ENCODE measurements at places on chromosomes 5 and 9. TPM values are rescaled to one million over a fixed set of nuclear protein-coding genes. Genes with fewer than 3 reads are reported as not detected.

LRRC19 gene
- total RNA-seq: not detected

PFN3 gene
- not detected for total RNA-seq

CSNK1A1 gene
- 254 TPM for total RNA-seq

MCCC2 gene
- total RNA-seq: 71.4 TPM

HTR4 gene
- not detected for total RNA-seq

PCDHGA11 gene
- 8.2 TPM for total RNA-seq

FOXD1 gene
- total RNA-seq: 0.73 TPM

IFNA13 gene
- total RNA-seq: not detected

KYAT1 gene
- total RNA-seq: 30.4 TPM

DNA sequence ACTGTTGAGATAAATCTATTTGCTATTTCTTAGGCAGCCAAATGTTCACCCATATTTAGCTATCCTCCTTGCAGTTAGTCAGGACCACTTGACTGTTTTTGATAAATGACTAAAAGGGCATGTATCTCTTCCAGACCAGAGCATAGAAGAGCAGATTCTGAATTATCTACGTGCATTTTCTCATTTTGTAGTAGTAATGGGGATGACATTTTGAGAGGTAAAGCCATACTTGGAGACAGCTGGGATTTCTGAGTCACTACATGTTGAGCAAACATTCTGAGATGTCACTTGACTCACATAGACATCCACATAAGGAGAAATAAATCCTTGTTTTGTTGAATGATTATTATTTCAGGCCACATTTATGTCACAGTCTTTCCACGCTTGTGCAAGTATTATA, 297.6 kb downstream of the CDH10 start:
- no peaks in the 10 kb centered on the region for H3K36me3 ChIP-seq
- no peaks in the 10 kb centered on the region for H3K4me1 ChIP-seq
- no peak overlapping the region for H3K27ac ChIP-seq
- no peak for DNase-seq

GRCh38 chr9:85453850-85454249, 287.9 kb downstream of the AGTPBP1 start:
- no peak for DNase-seq
- H3K27ac ChIP-seq: no peak overlapping the region
- no peak overlapping the region for H3K4me3 ChIP-seq

DNA sequence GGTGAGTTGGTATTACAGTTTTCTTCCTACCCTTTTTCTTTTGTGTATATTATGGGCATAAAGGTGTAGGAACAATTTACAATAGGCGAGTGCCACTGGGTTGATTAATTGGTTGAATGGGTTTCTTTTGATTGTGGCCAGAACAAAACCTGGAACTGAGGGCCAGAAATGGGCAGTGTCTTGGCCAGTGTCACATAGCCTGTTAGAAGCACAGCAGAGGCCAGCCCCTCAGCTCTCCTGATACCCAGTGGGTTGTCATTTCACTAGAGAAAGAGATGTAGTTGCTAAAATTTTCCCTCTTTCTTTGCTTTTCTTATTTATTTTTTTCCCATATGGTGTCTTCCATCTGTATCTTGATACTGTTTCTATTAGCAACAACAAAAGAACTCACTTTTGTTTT, 38.8 kb upstream of the SEMA6A start:
- no peak overlapping the region for H3K27ac ChIP-seq
- no peak for DNase-seq
- no peaks in the 10 kb centered on the region for H3K36me3 ChIP-seq
- H3K4me1 ChIP-seq: no peaks in the 10 kb centered on the region

- no peak overlapping the region for H3K27ac ChIP-seq
- no peaks in the 10 kb centered on the region for H3K27me3 ChIP-seq
- no peak for DNase-seq
- H3K4me1 ChIP-seq: no peaks in the 10 kb centered on the region
Measured at GRCh38 chr5:43833961-43834360, 231.0 kb downstream of the NNT start.

DNA sequence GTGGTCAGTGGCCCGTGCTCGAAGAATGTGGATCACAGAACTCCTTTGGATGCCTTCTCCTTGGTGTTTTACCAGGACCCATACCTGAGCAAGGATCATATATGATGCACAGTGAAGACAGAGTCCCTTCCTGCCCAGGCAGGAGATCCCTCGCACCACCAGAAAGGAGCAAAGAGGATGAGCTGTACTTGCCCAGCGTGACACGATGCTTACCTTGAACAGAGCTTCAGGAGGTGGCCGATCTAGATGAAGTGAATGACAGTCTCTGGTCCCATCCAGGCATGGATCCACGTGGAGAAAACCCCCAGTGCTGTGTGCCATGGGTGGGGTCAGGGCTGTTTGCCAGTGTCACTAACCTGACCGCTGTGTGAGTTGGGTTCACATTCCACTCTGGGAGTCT, 455.4 kb downstream of the GADD45G start:
- no peak overlapping the region for H3K27ac ChIP-seq
- H3K27me3 ChIP-seq: no peaks in the 10 kb centered on the region
- no peak overlapping the region for H3K4me3 ChIP-seq
- peaks cover 7% of the 10 kb centered on the region for H3K4me1 ChIP-seq
- DNase-seq: no peak

GRCh38 chr5:1466631-1467265, 21.5 kb upstream of the SLC6A3 start:
- H3K27ac ChIP-seq: no peak overlapping the region

- no peaks in the 10 kb centered on the region for H3K36me3 ChIP-seq
- no peak overlapping the region for H3K4me3 ChIP-seq
- DNase-seq: peak; percentile 89
- H3K27me3 ChIP-seq: no peaks in the 10 kb centered on the region
Measured at GRCh38 chr9:4117835-4118610, 181.8 kb downstream of the GLIS3 start.

- H3K4me3 ChIP-seq: no peak overlapping the region
- no peaks in the 10 kb centered on the region for H3K27me3 ChIP-seq
- no peaks in the 10 kb centered on the region for H3K4me1 ChIP-seq
- H3K36me3 ChIP-seq: no peaks in the 10 kb centered on the region
Measured at GRCh38 chr5:3006961-3007551, 255.6 kb upstream of the IRX2 start.

DNA sequence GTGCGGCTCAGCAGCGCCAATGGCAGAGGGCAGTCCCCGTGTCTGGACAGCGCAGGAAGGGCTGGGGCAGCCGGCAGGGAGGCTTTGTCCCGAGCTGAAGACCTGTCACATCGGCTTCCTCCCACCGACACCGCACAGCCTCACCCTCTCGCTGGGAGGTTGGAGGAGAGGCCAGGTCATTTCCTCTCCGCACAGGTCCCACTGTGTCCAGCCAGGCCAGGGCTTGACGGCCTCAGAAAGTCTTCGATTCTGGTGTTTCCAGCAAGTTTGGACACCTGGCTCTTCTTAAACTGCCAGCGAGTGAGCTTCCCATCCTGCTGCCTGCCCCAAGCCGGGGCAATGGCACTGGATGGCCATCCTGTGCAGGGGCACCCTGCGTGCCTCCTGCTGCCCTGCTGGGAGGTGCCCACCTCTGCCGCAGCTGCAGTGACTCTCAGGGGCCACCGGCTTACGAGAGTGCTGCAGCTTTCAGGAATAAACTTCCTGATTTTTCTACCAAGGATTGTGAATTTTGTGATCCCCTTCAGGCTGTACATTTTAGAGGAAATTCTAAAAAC, 33.9 kb downstream of the AHRR start:
- H3K27ac ChIP-seq: no peak overlapping the region
- no peak for DNase-seq
- no peaks in the 10 kb centered on the region for H3K4me1 ChIP-seq
- no peaks in the 10 kb centered on the region for H3K27me3 ChIP-seq

DNA sequence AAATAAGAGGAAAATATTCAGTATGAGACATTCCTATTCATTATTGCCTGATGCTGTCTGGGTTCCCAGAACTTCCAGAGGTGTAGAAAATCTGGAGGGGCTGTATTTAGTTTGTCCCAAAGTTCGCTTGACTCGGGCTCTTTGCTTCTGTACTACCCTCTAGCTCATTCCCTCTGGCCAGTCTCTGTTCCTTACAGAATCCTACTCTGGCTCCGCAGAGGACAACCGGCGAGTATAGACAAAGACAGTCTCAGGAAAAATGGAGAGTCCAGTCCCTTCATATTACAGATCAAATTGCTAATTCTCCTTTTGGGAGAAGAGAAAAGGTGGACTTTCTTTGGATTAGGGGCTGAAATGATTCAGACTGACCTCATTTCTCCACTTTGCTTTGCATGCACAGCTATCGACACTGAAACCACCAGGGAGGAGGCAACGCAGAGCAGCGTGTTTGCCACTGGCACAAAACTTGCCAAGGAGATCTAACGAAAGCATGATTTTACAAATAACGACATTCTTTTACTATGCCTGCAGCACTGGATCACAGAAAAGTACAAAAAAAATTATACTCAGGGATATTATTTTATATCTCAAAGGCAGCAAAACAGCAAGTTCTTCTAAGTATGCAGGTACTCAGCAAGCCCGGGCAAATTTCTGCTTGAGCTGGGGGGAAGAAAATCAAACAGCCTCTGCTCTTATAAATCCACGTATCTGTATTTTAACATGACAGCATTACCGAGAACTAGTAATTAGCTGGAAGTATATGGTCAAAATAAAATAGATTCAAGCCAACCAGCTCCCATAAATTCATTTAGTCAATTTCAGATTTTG, 279.7 kb downstream of the NPR3 start:
- H3K36me3 ChIP-seq: no peaks in the 10 kb centered on the region
- H3K4me1 ChIP-seq: no peaks in the 10 kb centered on the region
- no peak for DNase-seq
- no peak overlapping the region for H3K4me3 ChIP-seq
- no peak overlapping the region for H3K27ac ChIP-seq

- no peak for DNase-seq
- no peak overlapping the region for H3K4me3 ChIP-seq
- H3K27me3 ChIP-seq: peaks cover 16% of the 10 kb centered on the region
- H3K4me1 ChIP-seq: no peaks in the 10 kb centered on the region
Measured at GRCh38 chr5:172637110-172637580, 3.9 kb upstream of the NEURL1B start.

GRCh38 chr9:3507395-3508077, 18.3 kb downstream of the RFX3 start:
- no peak overlapping the region for H3K27ac ChIP-seq
- no peaks in the 10 kb centered on the region for H3K36me3 ChIP-seq
- H3K4me1 ChIP-seq: 0 out of 2 replicates have a peak, but pooled peaks cover 2% of the 10 kb centered on the region
- no peaks in the 10 kb centered on the region for H3K27me3 ChIP-seq
- H3K4me3 ChIP-seq: no peak overlapping the region

GRCh38 chr5:103526164-103526915, 36.2 kb downstream of the NUDT12 start:
- no peaks in the 10 kb centered on the region for H3K4me1 ChIP-seq
- H3K27me3 ChIP-seq: no peaks in the 10 kb centered on the region
- H3K27ac ChIP-seq: no peak overlapping the region

- H3K27ac ChIP-seq: no peak overlapping the region
- peaks cover 4% of the 10 kb centered on the region for H3K4me1 ChIP-seq
- no peak overlapping the region for H3K4me3 ChIP-seq
- H3K27me3 ChIP-seq: no peaks in the 10 kb centered on the region
- no peak for DNase-seq
- no peaks in the 10 kb centered on the region for H3K36me3 ChIP-seq
Measured at GRCh38 chr9:96460470-96460869, 10.5 kb downstream of the HABP4 start.

GRCh38 chr9:1274334-1274733, 224.2 kb downstream of the DMRT2 start:
- DNase-seq: no peak
- H3K36me3 ChIP-seq: no peaks in the 10 kb centered on the region
- no peaks in the 10 kb centered on the region for H3K4me1 ChIP-seq
- no peaks in the 10 kb centered on the region for H3K27me3 ChIP-seq

DNA sequence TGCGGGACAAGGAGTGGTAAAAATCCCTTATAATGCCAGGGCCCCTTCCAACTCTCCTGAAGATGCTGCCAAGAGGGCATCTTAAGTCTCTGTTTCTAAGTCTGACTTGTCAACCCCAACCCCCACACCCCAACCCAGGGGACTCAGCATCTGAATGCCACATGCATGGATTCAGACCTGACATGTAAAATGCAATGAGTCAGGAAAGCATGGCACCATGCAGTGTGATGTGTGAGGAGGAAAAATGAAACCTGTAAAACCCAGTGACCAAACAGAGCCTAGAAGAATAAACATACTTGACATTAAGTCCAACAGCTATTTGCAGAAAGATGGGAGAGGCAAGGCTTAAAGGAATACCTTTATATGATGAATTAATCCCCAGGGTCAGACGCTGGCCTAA, 112.4 kb downstream of the ASTN2 start:
- DNase-seq: no peak
- H3K27ac ChIP-seq: no peak overlapping the region
- H3K36me3 ChIP-seq: no peaks in the 10 kb centered on the region
- no peak overlapping the region for H3K4me3 ChIP-seq

DNA sequence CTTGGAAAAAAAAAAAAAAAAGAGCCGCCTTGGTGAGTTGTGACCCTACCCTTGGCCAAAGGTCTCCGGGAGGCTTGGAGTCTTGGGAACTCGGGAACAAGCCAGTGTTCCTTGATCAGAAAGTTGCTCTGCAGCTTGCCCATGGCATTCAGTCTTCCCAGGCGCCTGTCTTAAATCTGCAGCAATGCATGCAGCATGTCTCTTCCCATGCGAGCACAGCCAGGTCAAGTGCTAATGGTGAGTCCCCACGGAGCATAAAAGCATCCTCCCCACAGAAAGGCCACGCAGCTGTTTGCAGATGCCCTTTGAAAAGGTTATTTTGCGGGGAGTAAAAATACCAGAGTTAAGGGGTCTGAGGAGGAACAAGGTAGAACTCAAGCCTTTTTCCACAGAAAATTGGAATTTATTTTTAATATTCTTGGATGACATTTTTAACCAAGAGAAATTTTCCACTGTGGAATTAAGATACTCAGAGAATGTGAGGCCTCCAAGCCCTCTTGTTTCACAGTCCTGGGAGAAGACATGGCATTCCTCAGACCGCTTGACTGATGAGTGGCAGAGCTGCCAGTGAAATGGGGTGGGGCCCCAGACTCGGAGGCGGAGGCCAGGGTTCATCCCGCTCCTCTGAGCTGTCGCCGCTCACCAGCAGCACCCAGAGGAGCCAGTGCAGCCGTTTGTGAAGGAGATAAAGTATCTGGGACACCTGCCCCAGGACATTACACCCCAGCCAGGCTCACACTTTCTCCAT, 81.6 kb downstream of the CYFIP2 start:
- H3K27ac ChIP-seq: no peak overlapping the region
- no peaks in the 10 kb centered on the region for H3K4me1 ChIP-seq
- no peaks in the 10 kb centered on the region for H3K36me3 ChIP-seq
- DNase-seq: no peak
- no peaks in the 10 kb centered on the region for H3K27me3 ChIP-seq
- H3K4me3 ChIP-seq: no peak overlapping the region

- no peak overlapping the region for H3K4me3 ChIP-seq
- no peak for DNase-seq
- peaks cover 16% of the 10 kb centered on the region for H3K27me3 ChIP-seq
- no peaks in the 10 kb centered on the region for H3K36me3 ChIP-seq
- peaks cover 13% of the 10 kb centered on the region for H3K4me1 ChIP-seq
Measured at GRCh38 chr9:114102484-114102883, 3.4 kb upstream of the KIF12 start.

GRCh38 chr9:6133346-6134063, 82.1 kb upstream of the IL33 start:
- H3K4me3 ChIP-seq: no peak overlapping the region
- DNase-seq: no peak
- no peak overlapping the region for H3K27ac ChIP-seq
- H3K27me3 ChIP-seq: no peaks in the 10 kb centered on the region

- no peaks in the 10 kb centered on the region for H3K36me3 ChIP-seq
- peaks cover 9% of the 10 kb centered on the region for H3K4me1 ChIP-seq
- peaks cover 2% of the 10 kb centered on the region for H3K27me3 ChIP-seq
- no peak overlapping the region for H3K27ac ChIP-seq
Measured at GRCh38 chr9:121999556-121999955, 93.6 kb downstream of the TTLL11 start.
